ENCODE measurements at places on chromosomes 6 and 20.
A peak's percentile ranks its signal among the peaks of the same experiment; 100 is the strongest.

DNA sequence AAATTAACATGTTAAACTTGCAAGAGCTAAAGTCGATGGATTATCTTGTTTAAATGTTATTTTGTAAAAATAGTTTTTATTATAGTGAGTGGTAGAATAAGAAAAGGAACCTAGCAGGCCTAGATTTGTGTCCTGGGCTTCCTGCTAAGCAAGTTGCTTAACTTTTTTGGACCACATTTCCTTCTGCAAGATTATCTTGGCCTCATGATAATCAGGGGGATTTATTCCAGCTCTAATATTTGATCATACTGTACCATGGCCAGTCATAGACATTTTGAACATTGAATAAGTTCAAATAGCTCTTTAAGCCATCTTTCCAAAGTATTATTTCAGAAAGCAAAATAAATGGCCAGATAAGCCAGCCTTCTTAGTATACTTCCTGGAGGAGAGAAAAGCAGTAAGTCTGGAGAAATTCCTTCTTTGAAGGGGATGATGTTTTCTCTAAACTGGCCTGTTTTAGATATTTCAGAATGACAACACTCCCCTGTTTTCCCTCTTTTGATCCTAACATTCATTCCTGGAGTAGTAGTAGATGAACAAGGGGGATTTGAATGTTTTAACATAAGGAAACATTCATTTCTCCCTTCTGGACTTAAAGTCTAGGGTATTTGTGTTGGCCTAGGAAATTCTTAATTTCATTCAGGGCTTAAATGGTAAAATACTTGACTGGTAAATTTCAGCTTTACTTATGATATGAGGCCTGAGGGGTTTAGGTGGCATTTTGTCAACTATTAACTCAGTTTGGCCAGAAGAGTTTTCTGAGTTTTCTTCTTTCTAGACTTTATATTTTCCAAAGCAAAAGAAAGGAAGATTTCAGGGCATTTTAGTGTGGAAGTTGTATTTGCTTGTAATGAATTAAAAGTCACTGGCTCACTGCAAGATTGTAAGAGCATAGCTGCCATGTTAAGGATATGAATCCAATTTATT lies 108.8 kb upstream of the SCGN start:
- no peak for DNase-seq

GRCh38 chr20:11676630-11677287 lies 240.9 kb upstream of the BTBD3 start:
- DNase-seq = peak; percentile 63

GRCh38 chr20:56417911-56418310 lies 5.9 kb downstream of the CASS4 start:
- DNase-seq = no peak

- DNase-seq = no peak
These were observed 30.5 kb upstream of the AKAP12 start for GRCh38 chr6:151209071-151209831.

- DNase-seq = no peak
These were observed 10.0 kb upstream of the NKX2-2 start for GRCh38 chr20:21523895-21524294.

DNA sequence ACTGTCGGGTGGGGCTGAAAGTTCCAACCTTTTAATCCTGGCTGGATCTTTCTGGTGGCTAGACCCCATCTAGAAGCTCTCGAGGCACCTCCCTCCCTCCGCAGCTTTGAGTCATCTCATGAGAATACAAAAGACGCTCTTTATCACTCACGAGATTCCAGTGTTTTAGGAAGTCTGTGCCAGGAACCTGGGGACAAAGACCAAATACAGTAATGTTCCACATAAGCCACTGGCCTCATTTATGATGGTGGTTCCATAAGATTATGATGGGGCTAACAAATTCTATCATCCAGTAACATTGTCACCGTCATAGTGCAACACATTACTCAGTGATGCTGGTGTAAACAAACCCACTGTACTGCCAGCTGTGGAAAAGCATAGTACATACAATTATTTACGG lies 48.7 kb downstream of the NCOA7 start:
- no peak for DNase-seq

- no peak for DNase-seq
These were observed 28.2 kb downstream of the TBC1D32 start for GRCh38 chr6:121305957-121306607.

- no peak for DNase-seq
These were observed 252.8 kb upstream of the PLN start for GRCh38 chr6:118295336-118295735.

DNA sequence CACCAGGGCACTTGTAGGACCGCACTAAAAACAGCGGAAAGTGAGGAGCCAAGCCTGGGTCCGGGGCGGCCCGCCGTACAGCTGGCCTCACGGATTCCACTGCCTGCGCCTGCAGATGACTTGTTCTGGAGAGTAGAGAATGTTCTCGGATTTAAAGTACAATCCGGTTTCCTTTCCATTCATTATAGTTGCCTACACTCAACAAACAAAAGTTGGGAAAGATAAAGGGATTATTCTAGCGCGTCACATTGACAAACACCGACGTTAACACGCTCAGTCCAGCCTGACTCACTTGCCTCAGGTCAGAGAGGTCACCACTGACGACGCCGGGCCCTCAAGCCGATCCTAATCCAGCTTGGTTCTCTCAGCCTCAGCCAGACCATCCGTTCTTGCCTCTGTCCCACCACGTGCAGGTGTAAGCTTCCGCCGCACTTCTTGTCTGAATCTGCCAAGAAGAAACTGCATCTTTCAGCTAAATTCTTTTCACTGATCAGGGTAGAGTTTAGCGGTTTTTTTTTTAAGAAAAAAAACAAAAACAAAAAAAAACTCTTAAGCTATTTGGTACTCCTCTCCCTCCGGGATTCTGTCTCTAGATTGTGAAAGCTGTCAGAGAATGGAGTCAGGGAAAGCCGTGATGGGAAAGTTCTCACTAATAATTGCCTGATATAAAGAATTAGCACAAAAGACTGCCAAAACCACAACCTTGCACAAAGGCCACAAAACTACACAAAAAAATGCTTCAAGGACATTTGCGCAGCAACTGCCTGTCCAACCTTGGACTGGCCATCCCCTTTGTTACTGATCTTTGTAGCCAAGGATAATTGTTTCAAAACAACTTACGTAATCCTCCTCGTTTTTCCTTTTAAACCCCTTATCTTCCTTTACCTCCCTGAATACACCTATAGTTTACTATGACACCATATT lies 1.1 kb upstream of the PHF10 start:
- peak; percentile 53 for DNase-seq

DNA sequence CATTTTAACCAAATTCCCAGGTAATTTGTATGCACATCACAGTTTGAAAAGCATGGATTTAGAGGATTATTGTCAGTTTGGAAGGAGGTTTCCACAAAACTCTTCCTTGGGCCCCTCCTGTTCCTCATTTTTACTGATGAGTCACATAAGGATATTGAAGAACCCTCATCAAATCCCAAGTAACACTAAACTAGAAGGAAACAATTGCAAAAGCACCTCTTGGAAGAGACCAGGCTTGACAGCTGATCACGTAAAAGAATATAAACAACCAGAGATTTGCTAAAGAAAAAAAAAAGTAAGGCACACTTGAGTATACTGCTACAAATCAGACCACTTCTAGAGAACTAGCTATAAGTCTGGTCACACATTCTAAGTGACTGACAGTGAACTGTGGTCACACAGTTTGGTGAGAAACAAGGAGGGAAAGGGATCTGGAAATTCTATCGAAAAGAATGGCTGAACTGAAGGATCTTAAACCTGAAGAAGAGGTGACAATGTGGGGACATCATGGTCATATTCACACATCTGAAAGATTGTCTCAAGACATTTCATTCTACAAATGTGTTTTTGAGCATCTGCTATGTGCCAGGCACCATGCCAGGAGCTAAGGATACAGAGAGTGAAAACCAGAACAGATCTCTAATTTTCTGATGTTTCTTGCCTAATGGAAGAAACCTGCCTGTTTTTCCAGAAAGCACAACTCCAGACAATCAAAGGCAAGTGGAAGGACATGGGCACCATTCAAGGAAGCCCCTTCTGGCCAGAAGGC lies 24.1 kb downstream of the ZHX3 start:
- no peak for DNase-seq

GRCh38 chr20:6024768-6025167 lies 29.1 kb downstream of the LRRN4 start:
- no peak for DNase-seq

- no peak for DNase-seq
These were observed 29.9 kb downstream of the DHX35 start for GRCh38 chr20:38991814-38992704.

DNA sequence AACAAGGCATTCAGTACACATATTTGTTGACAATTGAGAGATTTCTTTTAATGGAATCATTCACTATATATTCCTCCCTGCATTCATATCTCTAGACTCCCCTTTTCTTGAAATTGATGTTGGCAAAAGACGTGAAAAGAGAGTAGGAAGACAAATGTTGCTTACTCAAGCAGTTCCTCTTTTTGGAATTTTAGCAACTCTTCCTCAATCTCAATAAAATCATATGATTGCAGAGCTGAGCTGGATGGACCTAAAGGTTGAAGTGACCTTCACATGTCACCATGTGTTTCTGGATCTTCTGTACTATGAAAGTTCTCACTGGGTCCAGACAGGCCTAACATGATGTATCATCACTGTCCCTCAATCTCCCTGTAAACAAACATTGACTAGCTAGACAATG lies 18.6 kb downstream of the ADGRF1 start:
- no peak for DNase-seq

GRCh38 chr20:53030061-53030460 lies 57.9 kb downstream of the TSHZ2 start:
- no peak for DNase-seq

DNA sequence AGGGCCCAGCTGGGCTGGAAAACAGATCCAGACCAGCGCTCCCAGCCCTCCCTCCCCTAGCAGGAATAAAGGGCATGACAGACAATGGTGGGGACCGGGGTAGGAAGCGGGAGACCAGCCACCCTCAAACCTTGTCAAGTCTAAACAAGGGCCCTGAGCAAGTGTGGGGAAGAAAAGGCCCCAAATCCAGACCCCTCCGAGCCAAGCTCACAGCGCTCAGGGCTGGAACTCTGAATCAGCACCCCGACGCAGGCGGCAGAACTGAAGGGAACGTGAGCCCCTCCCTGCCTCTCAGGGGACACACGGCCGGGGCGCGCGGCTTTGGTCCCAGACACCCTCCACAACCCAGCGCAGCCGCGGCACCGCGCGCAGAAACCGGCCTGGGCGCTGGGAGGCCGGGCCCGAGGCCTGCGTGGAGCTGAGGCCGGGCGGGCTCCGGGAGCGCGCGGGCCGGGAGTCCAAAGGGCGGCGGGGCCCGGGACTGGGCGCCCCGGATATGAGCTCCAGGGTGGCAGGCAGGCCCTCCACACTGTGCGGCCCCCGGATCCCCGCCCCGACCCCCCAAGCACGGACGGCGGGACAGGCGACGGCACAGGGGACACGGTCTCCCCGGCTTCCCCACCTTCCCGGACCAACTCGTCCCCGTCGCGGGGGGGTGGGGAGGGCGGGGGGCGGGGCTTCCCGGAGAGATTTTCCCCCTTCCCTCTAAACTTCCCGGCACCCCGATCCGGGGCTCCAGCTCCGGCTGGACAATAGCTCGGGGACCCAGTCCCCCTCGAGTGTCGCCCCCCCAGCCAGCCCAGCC lies 641 bp downstream of the TEAD3 start:
- peak; percentile 87 for DNase-seq

DNA sequence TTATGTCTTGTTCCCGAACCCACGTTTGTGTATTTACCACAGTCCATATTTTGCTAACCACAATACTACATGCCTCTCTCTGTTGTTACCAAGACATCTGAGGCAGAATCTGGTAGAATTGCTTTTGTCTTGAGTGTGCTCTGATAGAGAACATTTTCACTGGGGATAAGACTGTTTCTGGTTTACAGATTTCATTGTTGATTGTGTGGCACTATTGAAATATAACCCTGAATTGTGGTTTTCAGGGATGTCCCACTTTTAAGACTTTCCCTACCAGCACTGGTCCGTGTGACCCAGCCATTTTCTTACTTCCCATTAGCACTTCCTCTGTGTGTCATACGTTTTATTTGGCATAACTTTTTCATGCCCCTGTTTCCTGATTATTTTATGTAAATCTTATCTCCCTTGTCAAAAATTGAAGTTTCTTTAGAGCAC lies 12.2 kb downstream of the NCOA7 start:
- no peak for DNase-seq

DNA sequence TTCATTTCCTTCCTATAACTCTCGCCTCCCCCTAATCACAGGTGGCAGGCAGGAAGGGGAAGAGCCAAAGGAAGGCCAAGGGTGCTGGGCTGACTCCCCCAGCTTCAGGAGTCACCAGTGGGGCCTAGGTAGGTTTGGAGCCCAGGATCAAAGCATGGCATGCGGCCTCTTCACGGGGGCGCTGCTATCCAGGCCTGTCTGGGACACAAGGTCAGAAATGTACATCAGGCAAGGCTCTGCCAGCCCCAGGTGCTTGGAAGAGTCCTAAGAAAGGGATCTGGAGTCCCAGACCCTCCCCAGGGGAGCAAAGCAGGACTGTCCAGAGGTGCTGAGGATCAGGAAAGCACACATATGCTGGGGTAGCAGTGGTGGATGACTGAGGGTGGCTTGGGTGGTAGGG lies 10.4 kb downstream of the PI16 start:
- peak; percentile 13 for DNase-seq

DNA sequence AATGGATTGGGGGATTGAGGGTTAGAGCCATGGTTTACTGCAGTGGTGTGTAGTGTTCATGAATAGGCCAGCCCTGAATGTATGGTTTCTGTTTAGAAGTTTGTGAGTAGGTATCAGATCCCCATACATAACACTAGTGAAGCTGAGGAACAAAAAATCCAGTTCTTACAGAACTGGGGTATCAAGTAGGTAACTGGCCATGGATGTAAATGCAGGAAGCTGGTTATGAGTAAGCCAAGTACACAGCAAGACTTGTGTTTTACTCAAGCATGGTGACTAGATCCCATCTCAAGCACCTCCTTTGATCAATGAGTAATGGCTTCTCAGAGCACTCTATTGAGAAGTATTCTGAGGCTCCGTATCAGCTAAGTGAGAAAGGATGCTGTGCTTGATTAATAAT lies 613.7 kb upstream of the FLRT3 start:
- DNase-seq = no peak
